ENCODE measurements at places on chromosomes 13 and 19.

GRCh38 chr13:43915451-43915850 lies 35.7 kb downstream of the LACC1 start:
- no peak for DNase-seq

DNA sequence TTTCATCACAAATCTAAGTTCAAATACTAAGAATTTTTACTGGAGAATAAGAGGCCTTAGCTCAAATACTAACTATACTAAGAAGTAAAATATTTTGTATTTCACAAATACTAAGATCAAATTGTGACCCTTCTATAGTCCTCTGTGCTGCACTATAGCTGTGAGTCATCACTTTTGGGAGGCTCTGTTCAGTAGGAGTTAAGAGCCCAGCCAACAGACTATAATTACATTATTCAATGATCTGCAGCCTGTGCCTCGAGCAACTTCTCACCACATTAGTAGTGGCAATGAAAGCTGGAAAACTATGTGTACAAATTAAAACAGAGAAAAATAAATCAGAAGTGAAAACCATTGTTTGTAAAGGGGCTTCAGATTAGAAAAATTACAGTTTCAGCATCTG lies 147.3 kb upstream of the GPC6 start:
- no peak for DNase-seq

DNA sequence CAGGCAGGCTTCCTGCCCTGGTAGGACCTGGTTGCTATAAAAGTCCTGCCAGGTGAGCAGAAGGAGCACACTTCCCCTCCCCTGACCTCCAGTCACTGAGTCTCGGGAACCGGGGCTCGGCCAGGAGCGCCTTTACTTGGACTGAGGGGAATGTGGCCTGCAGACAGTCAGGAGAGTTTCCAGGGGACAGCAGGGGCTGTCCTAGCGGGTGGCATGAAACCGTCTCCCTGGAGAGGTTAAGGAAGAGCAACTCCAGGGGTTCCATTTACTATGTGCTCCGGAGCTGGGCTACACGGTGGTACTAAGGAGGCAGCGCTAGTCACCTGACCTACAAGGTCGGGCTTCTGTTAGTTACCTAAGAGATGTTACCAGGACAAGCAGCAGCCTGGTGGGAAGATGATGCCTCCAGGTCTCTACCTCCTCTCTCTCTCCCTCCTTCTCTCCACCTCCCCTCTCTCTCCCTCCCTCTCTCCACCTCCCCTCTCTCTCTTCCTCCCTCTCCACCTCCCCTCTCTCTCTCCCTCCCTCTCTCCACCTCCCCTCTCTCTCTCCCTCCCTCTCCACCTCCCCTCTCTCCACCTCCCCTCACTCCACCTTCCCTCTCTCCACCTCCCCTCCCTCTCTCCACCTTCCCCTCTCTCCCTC lies 4.1 kb upstream of the CNOT3 start:
- no peak for DNase-seq

DNA sequence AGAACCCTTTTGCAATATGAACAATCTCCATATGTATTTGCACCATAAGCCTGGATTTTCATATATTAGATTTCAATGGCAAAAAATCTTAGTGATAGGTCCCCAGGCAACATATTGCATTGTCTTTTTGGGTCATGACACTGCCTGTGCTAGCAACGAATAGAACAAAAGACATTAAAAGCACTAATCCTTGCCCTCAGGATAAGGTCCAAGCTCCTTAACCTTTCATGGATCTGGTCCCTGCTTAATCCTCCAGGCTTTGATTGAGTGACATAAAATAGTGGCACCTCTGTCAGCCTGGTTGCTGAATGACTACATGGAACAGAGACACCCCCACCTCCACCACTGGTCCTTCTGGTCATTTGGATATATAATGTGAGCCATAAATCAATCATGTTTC lies 134.4 kb downstream of the RBM26 start:
- DNase-seq: no peak

- peak; percentile 72 for DNase-seq
Observed at GRCh38 chr19:41993612-41994483, at the start of gene ATP1A3. Gene ATP1A3, minus strand, starts transcription at chr19:41994230. Its CDS starts 154 bp downstream, at chr19:41994076.

- peak; percentile 95 for DNase-seq
Observed at GRCh38 chr19:18007917-18008673, at the start of gene ARRDC2. Gene ARRDC2, plus strand, starts transcription at chr19:18008170. Its CDS starts 141 bp downstream, at chr19:18008311.

- no peak for DNase-seq
Observed at GRCh38 chr13:25796474-25796873, 255.3 kb downstream of the SHISA2 start.

DNA sequence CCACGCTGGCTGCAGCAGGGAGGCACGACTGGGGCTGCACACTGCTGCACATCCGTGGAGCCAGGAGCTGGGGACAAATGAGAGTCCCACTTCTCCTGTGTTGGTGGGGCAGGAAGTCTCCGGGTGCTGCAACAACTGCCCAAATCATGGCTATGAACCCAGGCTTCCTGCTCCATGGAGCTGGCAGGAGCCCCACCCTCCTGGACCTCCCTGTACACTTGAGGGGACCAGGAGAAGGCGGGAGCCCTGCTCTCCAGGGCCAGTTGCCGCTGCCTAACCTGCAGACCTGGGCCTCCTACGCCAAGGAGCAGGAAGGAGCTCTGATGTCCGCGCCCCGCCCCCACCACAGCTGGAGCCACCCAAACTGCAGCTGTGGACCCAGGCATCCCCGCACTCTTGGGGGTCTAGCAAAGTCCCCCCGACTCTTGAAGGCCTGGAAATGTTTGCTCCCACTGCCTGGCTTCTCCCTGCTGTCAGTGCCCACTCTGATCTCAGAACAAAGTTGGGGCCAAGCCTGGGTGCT lies 752.1 kb upstream of the PCDH20 start:
- no peak for DNase-seq

- no peak for DNase-seq
Observed at GRCh38 chr13:50805805-50806204, 37.7 kb downstream of the DLEU7 start.

DNA sequence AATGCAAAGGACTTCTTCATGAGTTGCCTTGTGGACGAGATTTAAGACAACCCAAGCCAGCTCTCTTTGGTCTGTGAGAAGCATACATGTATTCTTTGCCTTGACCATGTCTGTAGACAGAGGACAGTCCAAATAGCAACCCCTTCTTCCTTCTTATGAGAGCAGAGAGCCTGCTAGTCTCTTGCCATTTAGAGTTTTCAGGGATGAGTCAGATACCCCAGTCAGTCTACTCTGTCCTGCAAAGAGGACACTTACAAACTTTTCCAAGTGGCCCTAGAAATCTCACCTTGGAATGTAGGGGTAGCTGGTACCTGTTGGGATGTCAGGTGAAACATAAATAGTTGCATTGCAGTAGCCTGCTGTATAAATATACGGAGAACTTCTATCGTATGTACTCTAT lies 36.7 kb downstream of the DNAJC3 start:
- DNase-seq: no peak

Measured in activated CD8-positive, alpha-beta T cell treated with anti-CD3 and anti-CD28 coated beads for 36 hours (primary cell).